Hematopoietic multipotent progenitor cell (in vitro differentiated cells): ENCODE measurements at places on chromosomes 7 and 10.

DNA sequence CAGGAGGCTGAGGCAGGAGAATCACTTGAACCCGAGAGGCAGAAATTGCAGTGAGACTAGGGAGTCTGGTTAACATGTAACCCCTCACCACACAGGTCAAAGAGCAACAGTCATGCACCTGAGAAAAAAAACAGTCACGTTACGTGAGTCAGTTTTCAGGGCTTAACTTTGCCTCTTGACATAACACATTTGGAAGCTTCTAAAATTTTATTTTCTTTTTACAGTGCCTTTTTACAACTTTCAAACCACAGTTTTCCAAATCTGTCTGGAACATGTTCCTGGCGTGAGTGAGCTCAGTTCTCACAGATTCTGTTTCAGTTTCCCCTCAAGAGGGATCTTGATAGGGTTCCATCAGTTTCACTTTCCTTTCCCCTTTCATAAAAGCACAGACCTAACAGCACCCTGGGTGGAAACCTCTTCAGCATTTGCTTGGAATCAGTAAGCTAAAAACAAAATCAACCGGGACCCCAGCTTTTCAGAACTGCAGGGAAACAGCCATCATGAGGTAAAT is 4.4 kb downstream of the IFIT3 start:
- no peak for DNase-seq

GRCh38 chr10:9060314-9060713 is 1005.8 kb downstream of the GATA3 start:
- no peak for DNase-seq

DNA sequence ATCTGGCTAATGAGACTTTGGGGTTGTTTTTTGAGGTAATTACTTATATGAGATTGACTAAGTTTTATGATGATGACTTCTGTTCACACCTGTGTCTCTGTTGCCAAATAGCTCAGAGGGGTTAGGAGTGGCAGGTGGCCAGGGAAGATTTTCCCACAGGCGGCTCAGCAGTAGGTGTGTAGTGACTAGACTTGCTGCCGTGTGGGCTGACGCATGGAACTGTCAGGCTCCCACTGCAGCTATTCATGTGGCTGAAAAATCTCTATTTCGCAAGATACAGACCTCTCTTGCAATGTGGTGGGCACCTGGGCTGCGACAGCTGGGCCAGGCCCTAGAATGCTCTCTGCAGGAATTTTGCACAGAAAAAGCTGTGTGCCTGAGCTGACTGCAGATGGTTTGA is 1.4 kb downstream of the CPA4 start:
- DNase-seq, result no peak

GRCh38 chr10:62482581-62482980 is 108.4 kb downstream of the ZNF365 start:
- no peak for DNase-seq

DNA sequence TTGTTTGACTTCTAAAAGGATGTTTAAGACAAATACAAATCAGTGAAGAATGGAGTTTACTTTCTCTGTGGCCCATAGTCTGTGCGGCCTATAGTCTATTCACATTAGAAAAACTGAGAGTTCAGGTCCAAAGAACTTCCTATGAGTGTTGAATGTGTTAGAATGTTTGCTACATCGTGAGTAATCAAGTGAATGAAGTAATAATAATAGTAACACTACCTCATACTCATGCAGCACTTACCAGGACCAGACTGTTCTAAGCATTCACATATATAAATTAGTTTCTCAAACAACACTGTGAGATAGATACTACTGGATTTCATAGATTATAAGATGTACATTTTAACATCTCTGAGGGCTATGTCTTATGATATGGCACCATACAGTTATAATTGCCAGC is 70.4 kb downstream of the RALA start:
- DNase-seq, result no peak

GRCh38 chr7:99141841-99142726 is 1.8 kb downstream of the SMURF1 start:
- peak; percentile 26 for DNase-seq

- DNase-seq, result no peak
Observed at GRCh38 chr10:112711366-112711765, 238.7 kb upstream of the TCF7L2 start.

DNA sequence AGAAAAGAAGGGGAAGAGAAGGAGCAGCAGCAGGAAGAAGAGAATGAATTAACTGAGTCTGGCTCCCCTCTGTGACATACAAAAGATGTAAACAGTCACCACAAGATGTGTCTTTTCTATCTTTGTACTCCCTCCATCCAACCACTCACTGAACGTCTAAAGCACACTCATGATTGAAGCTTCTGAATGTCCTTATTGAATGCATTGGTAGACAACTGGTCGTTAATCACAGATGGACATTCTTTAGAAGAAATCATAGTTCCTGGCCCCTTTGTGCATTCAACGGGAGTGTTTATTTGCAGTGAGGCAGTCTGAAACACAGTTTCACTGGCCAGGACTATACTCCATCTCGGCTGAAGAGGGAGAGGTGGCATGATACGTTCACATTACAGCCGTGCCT is 206.3 kb upstream of the KMT2E start:
- DNase-seq, result no peak

DNA sequence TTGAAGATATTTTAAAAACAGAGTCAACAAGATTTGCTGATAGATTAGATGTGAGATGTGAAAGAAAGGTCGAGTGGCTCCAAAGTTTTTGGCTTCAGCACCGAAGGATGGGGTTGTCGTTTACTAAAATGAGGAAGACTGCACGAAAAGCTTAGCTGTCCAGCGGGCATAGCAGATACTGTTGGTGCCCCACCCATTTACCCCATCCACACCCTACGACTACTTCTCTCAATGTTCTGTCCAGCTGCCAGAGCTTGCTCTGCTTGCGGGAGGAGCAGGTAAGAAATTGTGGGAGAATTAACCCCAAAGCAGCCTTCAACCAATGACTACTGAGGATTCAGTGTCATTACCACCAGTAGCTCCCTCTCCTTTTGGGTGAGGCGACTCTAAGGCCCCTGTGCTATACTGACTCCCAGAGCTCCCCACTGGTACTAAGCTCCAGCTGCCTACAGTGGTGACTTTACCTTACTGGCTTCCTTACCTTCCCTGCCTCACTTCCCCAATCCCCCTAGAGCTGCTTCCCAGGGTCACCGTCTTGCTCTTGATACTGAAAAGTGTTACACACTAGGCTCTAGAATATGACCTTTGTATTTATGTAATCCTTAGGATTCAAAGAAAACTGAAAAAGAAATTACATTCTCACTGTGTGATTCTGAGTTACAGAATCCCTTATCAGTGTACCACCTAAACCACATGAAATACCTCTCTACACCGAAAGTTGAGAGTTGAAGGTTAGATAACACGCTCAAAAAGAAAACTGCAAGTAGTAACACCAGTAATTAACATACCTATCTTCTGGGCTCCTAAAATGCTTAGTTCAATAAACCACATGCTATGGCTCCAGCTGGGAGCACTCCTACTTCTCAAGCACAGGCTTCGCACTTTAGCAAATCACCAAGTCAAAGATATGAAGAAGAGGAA is 22.3 kb downstream of the CACUL1 start:
- DNase-seq, result no peak

DNA sequence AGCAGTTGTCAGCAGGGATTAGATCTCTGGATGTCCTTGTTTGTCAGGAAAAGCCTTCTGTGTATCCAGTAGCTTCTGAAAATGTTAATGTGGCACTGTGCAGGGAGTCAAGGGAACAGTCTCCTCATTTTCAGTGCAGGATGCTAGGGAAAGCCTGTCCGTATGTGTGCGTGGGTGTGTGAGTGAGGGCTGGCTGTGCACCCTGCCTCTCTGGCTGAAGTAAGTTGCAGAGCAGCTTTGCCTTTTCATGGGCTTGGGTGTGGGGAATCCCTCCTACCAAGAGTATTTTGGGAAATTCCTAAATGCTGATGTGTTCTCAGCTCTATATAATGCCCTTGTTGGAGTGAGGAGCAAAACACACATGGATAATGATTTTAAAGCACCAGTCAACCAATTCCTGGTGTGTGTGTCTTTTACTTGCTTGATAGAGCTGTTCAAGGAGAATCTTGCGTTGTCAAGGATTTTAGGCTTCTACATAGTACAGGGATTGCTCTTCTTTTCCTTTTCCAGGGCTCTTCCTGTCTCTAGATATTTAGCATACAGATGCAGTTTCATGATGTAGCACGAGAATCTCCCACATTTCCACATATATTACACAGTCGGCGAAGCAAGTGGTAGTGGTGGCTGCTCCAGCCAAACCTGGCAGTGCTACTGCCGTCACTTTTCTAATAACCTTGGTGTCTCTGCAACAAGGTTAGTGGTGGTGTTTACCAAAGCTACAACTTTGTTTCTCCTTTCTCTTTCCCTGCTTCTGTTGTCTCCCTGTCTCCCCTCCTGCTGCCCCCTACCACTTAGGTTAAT is 92.8 kb downstream of the MCU start:
- no peak for DNase-seq

- DNase-seq, result no peak
Observed at GRCh38 chr7:20862554-20862953, 75.9 kb upstream of the SP8 start.

DNA sequence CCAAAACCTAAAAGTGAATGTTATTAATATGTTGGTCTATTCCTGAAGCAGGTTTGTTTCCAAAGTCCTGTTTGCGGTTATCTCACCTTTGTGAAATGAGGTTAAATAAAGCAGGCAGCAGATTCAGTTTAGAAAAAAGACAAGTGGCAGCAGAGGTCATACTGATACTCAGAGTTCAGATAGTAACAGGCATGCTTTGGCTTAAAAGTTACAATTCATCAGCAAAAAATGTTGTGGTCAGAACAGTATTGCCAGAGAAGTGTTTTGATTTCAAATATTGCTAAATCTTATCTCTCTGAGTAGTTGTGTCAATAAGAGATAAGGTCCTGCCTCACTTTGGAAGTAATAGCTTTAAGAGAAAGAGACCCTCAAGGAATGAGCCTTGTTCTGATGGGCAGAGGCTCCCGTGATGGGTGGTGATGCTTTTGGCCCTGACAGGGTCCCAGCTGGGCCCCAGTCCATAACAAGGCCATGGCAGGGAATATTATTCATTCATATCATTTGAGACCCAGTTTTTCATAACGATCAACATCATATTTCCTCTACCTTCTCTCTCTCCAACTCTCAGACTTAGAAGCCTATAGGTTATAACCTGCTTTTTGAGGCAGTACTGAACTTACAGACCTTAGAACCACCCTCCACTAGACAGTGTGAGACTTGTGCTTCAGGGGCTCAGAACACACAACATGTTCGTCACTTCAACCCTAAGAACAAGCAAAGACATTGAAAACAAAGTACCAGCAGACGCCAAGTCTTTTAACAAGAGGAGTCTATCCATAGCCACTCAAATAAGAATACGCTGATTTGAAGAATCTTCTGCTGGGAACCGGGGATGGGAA is 58.5 kb upstream of the AHR start:
- no peak for DNase-seq

GRCh38 chr7:29371472-29371871 is 176.9 kb downstream of the CHN2 start:
- DNase-seq, result no peak

DNA sequence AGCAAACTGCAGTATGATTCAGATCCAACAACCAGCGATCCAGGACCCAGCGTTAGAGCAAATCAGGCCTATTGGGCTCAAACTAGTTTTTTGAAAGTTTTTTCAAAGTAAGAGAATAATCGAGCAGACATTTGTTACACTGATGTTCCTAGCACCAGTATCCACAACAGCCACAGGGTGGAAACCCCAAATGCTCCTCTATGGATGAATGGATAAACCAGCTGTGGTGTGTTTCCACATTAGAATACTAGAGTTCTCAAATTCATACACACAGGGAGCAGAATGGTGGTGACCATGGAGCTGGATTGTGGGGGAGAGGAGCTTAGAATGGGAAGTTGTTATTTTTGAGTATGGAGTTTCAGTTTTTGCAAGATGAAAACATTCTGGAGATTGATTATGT is 60.7 kb downstream of the PDIA4 start:
- no peak for DNase-seq

- no peak for DNase-seq
Observed at GRCh38 chr7:91872069-91872468, 8.4 kb downstream of the MTERF1 start.

DNA sequence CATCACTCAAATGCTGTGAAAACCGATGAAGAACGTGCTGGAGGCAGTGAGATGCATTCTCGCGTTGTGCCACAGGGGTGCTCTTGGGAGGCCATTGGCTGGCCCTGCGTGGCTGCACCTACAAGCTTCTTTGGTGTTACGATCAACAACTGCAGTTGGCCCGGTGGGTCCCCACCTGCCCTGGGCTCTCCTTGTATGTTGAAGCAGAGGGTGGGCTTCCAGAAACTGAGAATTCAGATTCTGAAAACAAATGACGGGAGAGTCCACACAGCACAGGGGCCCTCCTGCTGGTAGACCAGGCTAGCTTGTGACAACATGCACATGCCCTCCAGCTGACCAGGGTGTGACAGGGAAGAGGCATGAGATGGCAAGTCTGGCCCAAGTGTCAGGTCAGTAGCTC is 23.7 kb upstream of the DDC start:
- DNase-seq, result no peak

DNA sequence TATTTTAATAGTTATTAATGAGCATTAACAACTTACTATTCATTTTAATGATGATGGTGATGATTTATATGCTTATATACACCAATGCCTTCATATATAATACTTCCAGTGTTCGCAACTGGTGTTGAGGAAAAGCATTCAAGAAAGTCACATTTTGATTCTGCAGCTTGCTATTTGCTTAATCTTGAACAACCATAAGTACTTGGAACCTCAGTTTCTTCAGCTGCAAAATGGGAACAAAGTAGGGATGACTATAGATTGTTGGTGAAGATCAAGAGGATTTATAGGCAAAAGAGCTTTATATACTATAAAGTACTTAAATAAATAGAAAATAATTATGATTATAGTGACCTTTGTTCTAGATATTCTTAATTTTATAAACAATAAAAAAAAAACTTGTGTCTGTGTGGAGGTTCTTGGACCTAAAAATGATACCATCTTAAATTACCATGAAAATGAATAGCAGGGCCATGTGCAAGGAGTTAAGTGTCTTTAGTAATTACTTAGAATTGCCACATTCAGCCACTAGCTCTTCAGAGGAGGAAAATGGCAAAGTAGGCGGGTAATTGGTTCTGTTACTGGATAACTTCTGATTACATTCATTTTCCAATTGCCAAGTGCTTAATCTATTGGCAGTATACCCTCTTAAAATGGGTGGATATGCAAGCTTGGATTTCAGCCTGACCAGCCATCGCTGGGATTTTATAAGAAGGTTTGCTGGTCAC is 4.5 kb downstream of the ARID5B start:
- DNase-seq, result no peak

- DNase-seq, result no peak
Observed at GRCh38 chr7:44700322-44700721, 48.3 kb upstream of the ZMIZ2 start.
